ENCODE measurements at places on chromosomes 5 and 9.

DNA sequence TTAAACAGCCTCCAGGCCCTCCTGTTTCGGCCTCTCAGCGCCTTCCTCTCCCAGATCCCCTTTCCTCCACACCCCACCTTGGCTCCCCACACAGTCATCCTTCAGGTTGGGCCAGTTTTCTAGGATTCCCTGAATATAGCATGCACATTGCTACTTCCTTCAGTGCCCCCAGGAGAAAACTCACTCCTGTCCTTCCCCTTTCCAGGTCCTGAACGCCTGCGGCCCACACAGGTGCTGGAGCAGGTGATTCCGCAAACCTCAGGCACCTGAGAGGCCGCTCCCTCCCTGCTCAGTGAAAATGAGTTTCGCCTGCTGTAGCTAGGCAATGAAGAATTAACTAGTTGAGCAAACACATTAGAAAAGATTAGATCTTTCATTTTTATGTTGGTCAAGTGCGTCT is 185.0 kb downstream of the MED10 start:
- no peak for DNase-seq

DNA sequence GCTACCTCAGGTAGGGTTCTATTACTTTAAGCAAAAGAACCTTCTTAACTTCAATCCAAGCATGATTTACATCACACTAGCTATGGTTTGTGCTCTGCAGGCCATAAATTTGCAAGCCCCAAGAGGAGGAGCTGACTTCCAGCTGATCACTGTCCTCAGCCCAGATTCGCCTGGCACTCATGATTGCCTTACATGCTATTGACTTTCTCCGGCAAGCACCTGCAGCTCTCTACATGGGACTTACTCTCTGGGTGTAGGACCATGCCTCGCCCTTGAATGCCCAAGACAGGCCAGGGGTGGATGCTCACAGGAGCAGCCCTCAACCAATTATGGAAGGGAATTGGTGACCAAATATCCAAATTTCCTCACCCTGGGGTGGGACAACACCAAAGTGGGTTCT is 99.8 kb downstream of the ESM1 start:
- DNase-seq: no peak

DNA sequence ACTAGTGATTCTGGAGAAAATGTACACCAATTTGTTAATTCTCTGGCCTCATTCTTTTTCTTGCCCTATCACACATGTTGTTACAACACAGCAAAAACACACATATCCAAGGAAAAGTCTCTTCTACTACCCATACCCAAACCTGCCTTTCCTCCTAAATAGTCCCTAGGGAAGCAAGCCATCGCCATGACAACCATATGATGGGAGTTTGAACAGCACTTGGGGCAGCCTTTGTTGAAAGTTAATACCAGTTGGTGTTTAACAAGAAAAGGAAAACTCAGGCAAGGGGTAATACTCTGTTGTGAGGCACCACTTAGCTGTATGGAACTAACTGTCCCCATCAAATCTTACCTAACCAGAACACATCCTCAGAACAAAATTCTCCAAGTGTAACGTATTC is 1.7 kb downstream of the TRPM3 start:
- no peak for DNase-seq

DNA sequence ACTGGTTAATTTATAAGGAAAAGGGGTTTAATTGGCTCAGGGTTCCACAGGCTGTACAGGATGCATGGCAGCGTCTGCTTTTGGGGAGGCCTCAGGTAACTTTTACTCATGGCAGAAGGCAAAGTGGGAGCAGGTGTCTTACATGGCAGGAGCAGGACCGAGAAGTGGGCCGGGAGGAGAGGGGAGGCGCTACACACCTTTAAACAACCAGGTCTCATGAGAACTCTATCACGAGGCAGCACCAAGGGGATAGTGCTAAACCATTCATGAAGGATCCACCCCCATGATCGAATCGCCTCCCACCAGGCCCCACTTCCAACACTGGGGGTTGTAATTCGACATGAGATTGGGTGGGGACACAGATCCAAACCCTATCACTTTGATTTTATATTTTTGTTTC is 21.7 kb downstream of the TMEM171 start:
- no peak for DNase-seq

GRCh38 chr9:132990781-132991180 is 12.3 kb downstream of the GFI1B start:
- no peak for DNase-seq

- DNase-seq: no peak
Observed at GRCh38 chr5:100232736-100233135, 302.4 kb upstream of the FAM174A start.

- DNase-seq: no peak
Observed at GRCh38 chr5:88999853-89000252, 116.9 kb upstream of the MEF2C start.

- peak; percentile 13 for DNase-seq
Observed at GRCh38 chr9:69036309-69036708, 757 bp downstream of the FXN start.

GRCh38 chr5:147464211-147464610 is 45.7 kb downstream of the DPYSL3 start:
- peak; percentile 45 for DNase-seq

- no peak for DNase-seq
Observed at GRCh38 chr5:174693697-174694385, 30.5 kb upstream of the MSX2 start.

DNA sequence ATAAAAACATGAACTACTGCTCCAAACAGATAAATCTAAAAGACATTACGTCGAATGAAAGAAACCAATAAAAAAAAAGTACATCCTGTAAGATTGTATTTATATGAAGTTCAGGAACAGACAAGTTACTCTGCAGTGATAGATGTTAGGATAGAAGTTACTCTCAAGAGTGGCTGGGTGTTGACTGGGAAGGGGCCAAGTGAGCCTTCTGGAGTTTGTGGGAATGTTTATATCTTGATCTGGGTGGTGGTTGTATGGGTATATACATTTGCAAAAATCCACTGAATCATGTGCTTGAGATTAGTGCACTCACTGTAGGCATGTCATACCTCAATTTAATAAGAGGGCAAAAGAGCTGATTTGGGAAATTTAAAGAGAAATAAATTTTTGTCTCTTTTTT is 485.8 kb downstream of the ARHGEF28 start:
- DNase-seq: peak; percentile 12

GRCh38 chr5:73694089-73694488 is 68.1 kb downstream of the ARHGEF28 start:
- DNase-seq: no peak

DNA sequence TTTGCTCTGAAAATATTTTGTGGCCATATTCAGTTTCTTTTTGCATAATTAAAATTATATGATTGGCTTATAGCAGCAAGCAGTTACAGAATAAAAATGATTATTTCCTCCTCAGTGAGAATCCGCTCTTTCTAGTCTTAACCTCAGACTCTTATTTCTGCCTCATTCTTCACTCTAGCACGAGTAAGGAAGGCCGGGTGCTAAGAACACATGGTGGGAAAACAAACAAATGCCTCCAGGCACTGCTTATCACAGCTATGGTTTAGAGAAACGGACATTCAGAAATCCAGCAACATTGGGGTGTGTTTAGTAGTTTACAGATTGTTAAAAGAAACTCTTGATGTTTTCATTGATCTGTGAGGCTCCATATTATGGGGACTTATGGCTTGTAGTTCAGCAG is 168.7 kb downstream of the KDM4C start:
- no peak for DNase-seq

DNA sequence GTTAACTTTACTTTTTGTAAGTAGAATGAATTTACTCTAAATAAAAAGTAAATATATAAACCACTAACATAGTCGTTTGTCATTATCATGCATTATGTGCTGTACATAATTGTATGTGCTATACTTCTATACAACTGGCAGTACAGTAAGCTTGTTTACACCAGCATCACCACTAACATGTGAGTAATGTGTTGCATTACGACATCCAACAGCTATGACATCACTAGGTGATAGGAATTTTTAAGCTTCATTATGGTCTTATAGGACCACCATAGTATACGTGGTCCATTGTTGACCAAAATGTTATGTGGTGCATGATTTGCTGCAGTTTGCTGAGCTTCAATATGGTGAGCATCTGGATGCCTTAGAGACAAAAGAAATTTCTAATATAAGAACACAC is 819.1 kb upstream of the GRAMD2B start:
- peak; percentile 38 for DNase-seq

GRCh38 chr9:78595200-78595945 is 298.4 kb downstream of the PSAT1 start:
- peak; percentile 43 for DNase-seq

DNA sequence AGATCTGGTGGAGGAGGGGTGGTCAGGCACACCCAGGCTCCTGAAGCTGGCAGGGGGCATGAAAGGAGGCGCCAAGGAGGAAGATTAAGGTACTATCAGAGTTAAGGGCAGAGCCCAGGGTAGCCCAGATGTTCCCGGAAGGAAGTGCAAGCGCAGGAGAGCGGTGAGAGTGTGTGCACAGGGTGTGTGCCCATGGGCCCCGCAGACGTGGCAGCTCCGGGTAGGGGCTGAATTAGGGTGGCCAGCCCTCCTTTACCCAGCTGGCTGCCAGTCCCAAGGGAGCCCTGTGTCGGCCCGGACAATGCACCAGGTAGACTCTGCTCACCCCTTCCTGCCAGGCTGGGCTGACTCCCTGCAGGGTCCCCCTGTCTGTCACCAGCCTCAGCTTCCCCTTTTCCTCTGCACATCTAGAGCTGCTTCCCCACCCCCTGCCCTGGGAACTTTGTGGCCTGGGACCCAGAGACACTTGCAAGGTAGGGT is at the start of gene SMIM33:
TSS of gene SMIM33 (plus strand) at position 184 of the 480 bp plus-strand sequence. CDS start at position 302, 118 bp downstream.
- no peak for DNase-seq

- no peak for DNase-seq
Observed at GRCh38 chr5:72847439-72847838, 31.0 kb downstream of the TNPO1 start.

DNA sequence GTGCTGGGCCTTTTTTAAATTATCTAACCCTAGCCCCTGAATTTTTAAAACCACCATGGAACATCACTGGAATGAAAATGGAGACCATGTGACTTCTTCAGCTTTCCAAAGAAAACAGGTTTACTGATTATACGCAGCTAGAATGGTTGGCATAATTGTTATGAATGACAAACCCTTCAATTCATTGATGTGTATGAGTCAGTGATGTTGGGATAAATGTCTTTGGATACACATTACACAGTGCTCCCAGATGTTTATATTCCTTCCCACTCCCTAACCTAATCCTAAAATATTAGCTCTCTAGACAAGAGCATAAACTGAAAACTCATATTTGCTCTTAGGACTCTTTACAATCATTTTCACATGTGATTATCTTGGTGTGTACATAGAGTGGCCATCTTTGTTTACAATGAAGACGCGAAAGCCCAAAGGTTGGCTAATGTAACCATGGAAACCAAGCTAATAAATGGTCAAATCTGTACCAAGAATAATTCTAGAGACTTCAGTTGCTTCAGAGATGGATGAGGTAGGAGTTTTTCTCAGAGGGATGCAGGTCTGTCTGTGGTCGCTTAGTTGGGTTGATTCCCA is 131.2 kb upstream of the HMHB1 start:
- DNase-seq: peak; percentile 10

DNA sequence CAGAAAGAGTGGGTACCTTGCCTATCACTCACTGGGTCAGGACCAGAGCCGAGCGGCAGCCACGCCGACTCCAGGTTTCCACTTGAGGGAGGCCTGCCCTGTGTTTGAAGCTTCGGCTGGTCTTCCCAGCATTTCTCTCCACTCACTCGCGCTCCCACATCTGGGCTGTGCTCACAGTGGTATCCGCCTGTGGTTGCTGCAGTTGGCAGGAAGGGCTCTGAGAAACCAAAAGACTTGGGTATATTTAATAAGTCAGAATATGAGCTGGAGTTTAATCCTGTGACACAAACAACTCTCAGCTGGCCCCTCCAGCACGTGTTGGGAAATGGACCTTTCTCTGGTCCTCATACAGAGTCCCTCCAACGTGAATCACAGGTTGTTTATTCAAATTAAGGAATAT is 70.9 kb downstream of the SPRY4 start:
- DNase-seq: peak; percentile 47

GRCh38 chr5:99386406-99387077 is 457.7 kb upstream of the CHD1 start:
- DNase-seq: no peak
